Tongue (tissue), 3 donors: ENCODE measurements at places on chromosomes 3 and 15. TPM values are rescaled to one million over a fixed set of nuclear protein-coding genes. Genes with fewer than 3 reads are reported as not detected.

The HTR3D gene
- not detected for total RNA-seq

The SLC24A5 gene
- total RNA-seq = not detected

The CLSTN2 gene
- 20.1 TPM for total RNA-seq

The CPN2 gene
- not detected for total RNA-seq

The STRIT1 gene
- 3.9 TPM for total RNA-seq

The SI gene
- total RNA-seq = not detected

The ICE2 gene
- total RNA-seq = 61.7 TPM

GRCh38 chr3:57985176-57985983 lies 22.8 kb upstream of the FLNB start:
- DNase-seq = no peak

- DNase-seq = peak; percentile 45
Observed at GRCh38 chr3:190533511-190534281, 19.8 kb downstream of the IL1RAP start.

DNA sequence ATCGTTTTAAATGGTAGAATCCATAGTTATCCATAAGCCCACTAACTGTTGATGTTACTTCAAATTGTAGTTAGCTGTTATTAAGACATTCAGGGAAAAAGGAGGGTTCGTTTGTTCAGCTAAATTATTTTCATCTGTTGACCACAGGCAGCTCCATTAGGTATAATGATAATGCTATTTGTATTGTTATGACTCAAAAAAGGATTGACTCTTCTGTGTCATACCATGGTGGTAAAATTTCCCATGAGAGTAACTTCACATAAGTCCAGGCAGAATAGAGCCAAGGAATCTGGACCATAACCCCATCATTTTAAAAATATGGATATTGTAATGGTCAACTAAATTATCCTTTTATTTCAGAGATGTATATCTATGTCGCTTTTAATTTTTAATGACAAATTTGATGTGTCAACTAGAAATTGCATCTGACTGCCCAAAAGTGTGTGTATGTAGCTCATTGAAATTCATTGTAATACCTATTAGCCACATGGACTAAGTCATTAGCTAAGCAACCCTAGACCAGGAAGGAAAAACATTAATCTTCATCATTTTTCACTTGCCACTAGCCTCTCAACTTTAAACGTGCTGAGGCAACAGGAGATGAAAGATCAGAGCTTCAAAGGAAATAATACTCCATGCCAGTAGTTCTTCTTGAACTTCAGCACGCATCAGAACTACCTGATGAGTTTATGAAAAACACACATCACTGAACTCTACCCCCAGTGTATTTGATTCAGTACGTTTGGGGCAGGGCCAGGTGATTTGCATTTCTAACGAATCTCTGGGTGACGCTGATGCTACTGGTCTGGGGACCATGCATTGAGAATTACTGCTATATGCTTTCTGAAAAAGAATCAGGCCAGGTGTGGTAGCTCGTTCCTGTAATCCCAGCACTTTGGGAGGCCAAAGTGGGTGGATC lies 537.7 kb downstream of the UNC13C start:
- DNase-seq = no peak

GRCh38 chr3:187971629-187972028 lies 182.3 kb upstream of the LPP start:
- DNase-seq = no peak

- no peak for DNase-seq
Observed at GRCh38 chr3:114299941-114300624, 6.3 kb downstream of the TIGIT start.

- peak; percentile 98 for DNase-seq
Observed at GRCh38 chr3:57692396-57693147, at the start of gene DENND6A. Gene DENND6A (minus strand): TSS chr3:57693077. CDS start chr3:57693018, 59 bp downstream.

DNA sequence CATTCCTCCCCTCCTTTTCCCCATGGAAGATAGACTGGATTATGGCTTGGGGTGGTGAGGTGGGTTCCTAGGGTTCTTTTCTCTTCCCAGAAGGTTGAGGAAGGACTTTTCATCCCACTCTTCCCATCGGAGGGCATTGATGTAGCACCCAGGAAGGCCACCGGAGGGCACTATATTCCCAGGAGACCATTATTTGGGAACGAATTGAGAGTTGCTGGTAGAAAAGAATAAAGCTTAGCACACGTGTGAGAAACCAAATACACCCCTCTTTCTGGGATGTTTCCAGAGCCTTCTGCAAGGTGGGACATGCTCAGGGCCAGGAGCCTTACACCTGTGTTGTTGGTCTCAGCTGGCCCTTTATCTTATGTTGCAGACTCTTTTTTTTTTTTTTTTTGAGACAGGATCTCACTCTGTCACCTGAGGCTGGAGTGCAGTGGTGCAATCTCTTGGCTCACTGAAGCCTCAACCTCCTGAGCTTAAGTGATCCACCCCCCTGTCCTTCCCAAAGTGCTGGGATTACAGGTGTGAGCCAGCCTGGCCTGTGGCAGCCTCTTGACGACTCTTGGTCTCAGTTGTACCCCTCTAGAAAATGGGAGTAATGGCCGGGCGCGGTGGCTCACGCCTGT lies 6.3 kb upstream of the CDC25A start:
- DNase-seq = peak; percentile 71

- DNase-seq = no peak
Observed at GRCh38 chr15:82124331-82125263, 78.8 kb upstream of the MEX3B start.
